ENCODE measurements at places on chromosomes 12 and 14. TPM values are rescaled to one million over a fixed set of nuclear protein-coding genes. Genes with fewer than 3 reads are reported as not detected.

Gene MDM1
- 7.4 TPM for total RNA-seq

Gene NELL2
- total RNA-seq = not detected

Gene BCL11B
- total RNA-seq = under 0.01 TPM

Gene ATL1
- total RNA-seq = 13.8 TPM

Gene IL26
- not detected for total RNA-seq

Measured in smooth muscle cell of trachea (primary cell).